ENCODE measurements at places on chromosomes 12 and 14. TPM values are rescaled to one million over a fixed set of nuclear protein-coding genes. Genes with fewer than 3 reads are reported as not detected.

DNA sequence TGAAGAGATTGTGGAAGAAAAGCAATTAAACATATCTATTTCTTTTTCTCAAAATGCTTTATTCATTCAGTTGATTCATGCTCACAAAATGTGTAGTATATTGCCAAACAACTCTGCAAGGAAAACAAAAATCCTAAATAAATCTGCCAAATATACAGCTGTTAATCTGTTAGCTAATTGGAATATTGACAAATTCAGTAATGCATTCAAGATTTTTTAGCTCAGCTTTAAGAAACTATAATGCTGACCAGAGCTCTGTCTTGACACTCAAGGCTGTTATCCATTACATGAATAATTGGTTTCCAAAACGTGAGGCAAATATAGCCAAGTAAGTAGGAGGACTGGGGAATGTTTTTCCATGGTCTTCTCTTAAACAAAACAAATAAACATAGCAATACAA lies 146.8 kb downstream of the TMTC2 start:
- no peak for ATAC-seq

DNA sequence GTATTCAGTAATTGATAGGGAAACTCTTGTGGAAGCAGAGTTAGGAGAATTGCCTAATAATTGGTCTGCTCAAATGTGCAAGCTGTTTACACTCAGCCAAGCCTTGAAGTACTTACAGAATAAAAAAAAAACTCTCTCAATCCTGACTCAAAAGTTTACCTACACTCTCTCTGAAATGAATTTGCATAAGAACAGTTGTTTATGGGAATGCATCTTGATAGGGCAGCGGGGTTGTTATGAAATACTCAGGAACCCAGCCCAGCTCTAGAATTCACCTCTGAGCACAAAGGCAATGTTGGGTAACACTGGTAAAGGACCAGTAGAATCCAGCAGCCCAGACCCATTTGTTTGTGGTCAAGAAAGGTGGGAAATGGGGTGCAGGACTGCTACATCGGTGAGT lies 267.0 kb downstream of the CPNE8 start:
- ATAC-seq, result no peak

DNA sequence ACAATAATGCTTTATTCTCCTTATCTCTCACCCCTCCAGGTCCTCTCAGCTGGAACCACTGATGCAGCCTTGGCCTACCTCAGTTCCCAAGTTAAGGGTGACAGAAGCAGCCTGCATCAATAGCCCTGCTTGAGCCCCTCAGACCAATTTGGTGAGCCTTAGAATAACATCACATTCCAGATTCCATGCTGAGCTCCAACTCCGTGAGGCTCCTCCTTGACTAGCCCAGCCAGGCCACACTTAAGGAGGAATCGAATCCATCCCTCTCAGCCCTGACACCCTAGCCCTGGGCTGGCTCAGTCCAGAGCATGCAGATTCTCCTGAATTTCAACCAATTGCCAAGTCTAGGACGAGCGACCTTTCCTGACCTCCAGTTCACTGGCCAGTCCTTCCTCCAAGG lies 91.1 kb downstream of the ARMH4 start:
- ATAC-seq, result no peak

DNA sequence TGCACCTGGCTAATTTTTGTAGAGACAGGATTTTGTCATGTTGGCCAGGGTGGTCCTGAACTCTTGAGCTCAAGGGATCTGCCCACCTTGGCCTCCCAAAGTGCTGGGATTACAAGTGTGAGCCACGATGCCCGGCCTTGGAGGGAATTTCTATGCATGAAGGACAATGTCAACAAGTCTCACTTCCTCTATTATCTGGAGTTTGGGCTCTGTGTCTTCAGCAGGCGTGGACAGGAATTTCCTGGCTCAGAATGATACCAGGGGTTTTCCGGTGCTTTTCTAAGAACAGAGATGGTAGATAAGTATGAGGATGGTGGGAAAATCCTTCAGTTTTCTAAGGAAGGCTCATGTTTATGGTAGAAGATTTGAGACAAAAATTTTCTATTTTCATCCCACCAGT lies 75.0 kb upstream of the CCDC60 start:
- ATAC-seq, result no peak

DNA sequence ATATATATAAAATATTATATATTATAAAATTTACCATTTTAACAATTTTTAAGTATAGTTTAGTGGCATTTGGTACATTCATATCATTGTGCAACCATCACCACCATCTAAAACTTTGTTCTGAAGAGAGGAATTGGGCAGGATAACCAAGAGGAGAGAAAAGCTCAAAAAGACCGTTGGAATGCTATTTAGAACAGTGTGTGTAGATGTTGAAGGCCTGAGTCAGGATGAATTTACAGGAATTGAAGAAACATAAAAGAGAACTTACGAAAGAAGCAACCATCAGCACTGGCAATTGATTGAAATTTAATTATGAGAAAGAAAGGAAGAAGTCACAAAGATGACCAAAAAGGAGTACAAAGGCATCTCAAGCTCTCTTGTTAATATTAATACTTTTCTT lies 196.9 kb upstream of the PWP1 start:
- ATAC-seq, result no peak

- no peak for ATAC-seq
These were observed 265.2 kb upstream of the SYT1 start for GRCh38 chr12:78599366-78599765.

GRCh38 chr14:55585854-55586253 lies 5.8 kb downstream of the KTN1 start:
- ATAC-seq, result no peak

The EP400 gene
- total RNA-seq, result 27.2 TPM

DNA sequence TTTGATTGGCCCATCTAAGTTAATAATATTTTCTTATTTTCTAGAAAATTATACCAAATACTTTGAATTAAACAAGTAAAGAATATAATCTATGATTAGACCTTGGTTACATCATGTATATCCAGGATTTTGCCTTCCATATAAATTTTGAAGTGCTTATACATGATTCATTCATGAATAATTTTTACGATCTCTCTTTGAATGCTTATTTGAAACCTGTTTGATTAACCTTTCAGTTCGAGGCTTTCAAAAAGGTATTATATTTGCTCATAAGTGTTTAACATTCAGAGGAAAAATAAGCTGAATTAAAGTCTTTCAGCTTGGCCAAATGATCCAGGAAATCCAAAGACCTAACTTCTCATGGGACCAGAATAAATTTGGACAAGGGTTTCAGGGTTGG lies 495.2 kb upstream of the GARIN6 start:
- ATAC-seq, result no peak

The FIGNL2 gene
- 0.16 TPM for total RNA-seq
